ENCODE measurements at places on chromosomes 12 and 14.

- no peak overlapping the region for H3K27ac ChIP-seq
- no peaks in the 10 kb centered on the region for H3K27me3 ChIP-seq
- H3K36me3 ChIP-seq, result no peaks in the 10 kb centered on the region
These were observed 75.8 kb downstream of the RIN3 start for GRCh38 chr14:92589213-92589852.

- no peak overlapping the region for H3K4me3 ChIP-seq
- H3K4me1 ChIP-seq, result peaks cover 15% of the 10 kb centered on the region
- DNase-seq, result no peak
- no peak overlapping the region for H3K27ac ChIP-seq
These were observed 70.8 kb downstream of the BTG1 start for GRCh38 chr12:92074889-92075288.

DNA sequence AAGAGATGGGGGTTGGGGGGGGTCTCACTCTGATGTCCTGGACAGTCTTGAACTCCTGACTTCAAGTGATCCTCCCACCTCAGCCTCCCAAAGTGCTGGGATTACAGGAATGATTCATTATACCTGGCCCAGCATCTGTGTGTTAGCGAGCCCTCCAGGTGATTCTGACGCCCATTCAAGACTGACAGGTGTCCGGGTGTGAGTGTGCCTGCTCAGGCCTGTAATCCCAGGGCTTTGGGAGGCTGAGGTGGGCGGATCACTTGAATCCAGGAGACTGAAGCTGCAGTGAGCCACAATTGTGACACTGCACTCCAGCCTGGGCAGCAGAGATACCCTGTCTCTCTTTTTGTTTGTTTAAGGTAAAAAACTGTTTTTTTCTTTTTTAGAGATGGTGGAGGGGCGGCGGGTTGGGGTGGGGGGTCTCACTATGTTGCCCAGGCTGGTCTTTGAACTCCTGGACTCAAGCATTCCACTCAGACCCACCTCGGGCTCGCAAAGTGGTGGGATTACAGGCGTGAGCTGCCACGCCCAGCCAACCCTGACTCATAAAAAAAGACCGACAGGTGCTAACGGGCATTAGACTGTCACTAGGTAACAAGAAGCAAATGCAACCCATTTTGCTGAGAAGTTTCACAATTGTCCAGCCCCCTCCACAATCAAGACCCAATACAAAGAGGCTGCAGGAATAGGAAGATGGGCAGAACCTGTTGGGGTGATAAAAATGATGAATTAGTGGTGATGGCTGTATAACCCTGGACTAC is 4.7 kb downstream of the VSIG10 start:
- H3K4me3 ChIP-seq, result no peak overlapping the region
- peaks cover 10% of the 10 kb centered on the region for H3K4me1 ChIP-seq
- no peaks in the 10 kb centered on the region for H3K36me3 ChIP-seq
- H3K27ac ChIP-seq, result no peak overlapping the region
- DNase-seq, result no peak

GRCh38 chr12:6201213-6201608 is 1.0 kb downstream of the CD9 start:
- no peak for DNase-seq
- H3K36me3 ChIP-seq, result no peaks in the 10 kb centered on the region
- H3K4me3 ChIP-seq, result peak overlapping the region; percentile 66
- no peaks in the 10 kb centered on the region for H3K27me3 ChIP-seq

DNA sequence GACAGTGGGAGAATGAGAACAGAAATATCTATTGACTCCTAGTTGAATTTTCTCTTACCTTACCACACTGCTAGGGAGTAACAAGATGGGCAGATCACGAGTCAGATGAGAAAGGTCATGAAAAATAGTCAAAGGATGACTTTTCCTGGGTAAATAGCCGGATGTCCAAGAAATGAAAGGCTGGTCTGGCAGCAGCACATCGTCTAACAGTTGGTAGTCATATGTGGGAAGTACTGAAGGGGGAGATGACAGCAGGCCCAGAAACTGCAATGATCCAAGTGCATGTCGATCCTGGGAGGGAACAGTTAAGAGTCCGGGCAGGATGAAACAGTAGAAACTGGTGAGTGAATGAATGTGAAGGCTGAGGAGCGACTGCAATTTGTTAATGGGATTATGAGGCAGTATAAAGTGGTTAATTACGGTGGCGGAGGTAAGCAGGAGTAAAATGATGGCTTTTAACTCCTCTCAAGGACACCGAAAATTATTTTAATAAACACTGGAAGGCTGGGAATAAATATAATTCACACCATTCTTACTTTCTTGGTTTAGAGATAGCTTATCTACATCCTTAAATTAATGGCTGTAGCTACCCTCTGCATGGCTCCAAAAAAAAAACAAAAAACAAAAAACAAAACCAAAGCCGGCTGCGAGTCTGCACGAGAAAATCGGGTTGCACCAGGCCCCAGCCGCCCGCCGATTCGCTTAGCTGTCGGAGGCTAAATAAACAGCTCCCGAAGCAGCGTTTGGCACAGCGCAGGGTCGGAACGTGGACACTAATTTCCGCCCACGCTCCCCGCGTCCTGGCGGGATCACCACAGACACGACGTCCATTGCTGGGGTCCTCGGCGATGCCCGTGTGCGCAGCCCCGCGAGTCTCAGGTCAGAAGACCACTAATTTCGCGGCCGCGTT is 1.0 kb upstream of the ERC1 start:
- peak overlapping the region; percentile 74 for H3K4me3 ChIP-seq
- H3K27me3 ChIP-seq, result no peaks in the 10 kb centered on the region
- H3K36me3 ChIP-seq, result no peaks in the 10 kb centered on the region
- peak overlapping the region; percentile 98 for H3K27ac ChIP-seq
- no peak for DNase-seq
- H3K4me1 ChIP-seq, result peaks cover 24% of the 10 kb centered on the region

GRCh38 chr12:126219654-126220279 is 1154.5 kb downstream of the AACS start:
- H3K4me3 ChIP-seq, result no peak overlapping the region
- H3K27me3 ChIP-seq, result no peaks in the 10 kb centered on the region
- no peaks in the 10 kb centered on the region for H3K4me1 ChIP-seq
- H3K27ac ChIP-seq, result no peak overlapping the region
- DNase-seq, result no peak

- no peaks in the 10 kb centered on the region for H3K36me3 ChIP-seq
- H3K4me3 ChIP-seq, result no peak overlapping the region
- no peak overlapping the region for H3K27ac ChIP-seq
- DNase-seq, result no peak
These were observed 155.4 kb upstream of the ARHGAP5 start for GRCh38 chr14:31921721-31922120.
